ENCODE measurements at places on chromosomes 12 and 14. TPM values are rescaled to one million over a fixed set of nuclear protein-coding genes. Genes with fewer than 3 reads are reported as not detected.

- no peak for DNase-seq
Observed at GRCh38 chr14:53715193-53715721, 241.4 kb downstream of the BMP4 start.

DNA sequence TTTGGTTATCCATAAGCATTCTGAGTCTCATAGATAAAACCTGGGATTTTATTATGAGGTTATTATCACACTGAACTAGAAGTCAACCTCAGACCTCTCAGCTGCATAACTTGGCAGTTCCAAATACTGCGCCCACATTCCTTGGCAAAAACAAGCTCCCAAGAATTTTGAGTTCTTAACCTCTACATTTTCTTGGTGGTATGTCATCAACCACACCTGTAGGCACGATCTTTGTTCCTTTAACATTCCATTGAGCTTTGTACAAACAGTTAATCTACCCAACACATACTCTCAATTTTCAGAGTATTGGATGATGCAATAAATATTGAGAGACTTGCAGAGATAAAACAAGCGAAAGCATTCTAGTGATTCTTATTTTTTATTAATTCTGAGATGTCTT, 371.8 kb upstream of the PRICKLE1 start:
- no peak for DNase-seq

GRCh38 chr14:95741038-95741490, 27.1 kb upstream of the TCL1A start:
- DNase-seq, result no peak

GRCh38 chr12:49020441-49020840, 1.9 kb upstream of the PRKAG1 start:
- DNase-seq, result peak; percentile 69

GRCh38 chr12:18546399-18546798, 191.4 kb downstream of the PLCZ1 start:
- no peak for DNase-seq

GRCh38 chr12:75205558-75205957, 4.1 kb downstream of the KCNC2 start:
- DNase-seq, result no peak

DNA sequence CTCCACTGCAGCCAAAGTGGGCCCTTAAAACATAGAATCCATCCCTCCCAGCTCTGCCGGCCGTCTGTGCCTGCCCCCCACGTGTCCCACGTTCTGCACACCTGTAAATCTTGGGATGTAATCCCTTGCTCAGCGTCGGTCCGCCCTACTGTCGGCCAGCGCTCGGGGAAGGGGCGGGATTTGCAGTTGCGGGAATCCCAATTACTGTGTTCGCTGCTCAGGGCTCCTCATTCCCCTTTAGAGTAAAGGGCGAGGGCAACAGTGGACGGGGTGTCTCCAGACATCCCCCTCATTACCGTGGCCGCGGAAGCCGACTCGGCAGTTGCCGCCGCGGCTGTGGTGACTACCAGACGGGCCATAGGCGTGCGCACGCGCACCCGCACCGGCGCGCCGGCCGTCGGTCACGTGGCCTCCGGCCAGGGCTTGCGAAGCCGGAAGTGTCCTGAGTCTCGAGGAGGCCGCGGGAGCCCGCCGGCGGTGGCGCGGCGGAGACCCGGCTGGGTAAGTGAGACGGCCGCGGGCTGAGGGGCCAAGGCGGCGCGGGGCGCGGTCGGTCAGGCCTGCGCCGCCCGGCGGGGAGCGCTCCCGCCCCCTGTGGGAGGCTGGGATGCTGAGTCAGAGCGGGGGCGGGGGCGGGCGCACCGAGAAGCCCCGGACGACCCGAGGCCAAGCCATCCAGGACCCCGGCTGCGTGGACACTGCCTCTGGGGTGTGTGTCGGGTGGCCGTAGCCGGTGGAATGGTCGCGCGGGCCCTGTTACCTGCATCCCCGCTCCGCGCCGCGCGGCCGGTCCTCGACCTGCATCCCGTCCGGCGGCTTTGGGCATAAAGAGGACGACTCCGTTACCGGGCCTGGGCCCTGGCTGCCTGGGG, at the start of gene TBK1:
TSS of gene TBK1 (plus strand) at position 434 of the 872 bp plus-strand sequence. CDS start 3,751 bp downstream, outside the sequence.
- DNase-seq, result peak; percentile 94

DNA sequence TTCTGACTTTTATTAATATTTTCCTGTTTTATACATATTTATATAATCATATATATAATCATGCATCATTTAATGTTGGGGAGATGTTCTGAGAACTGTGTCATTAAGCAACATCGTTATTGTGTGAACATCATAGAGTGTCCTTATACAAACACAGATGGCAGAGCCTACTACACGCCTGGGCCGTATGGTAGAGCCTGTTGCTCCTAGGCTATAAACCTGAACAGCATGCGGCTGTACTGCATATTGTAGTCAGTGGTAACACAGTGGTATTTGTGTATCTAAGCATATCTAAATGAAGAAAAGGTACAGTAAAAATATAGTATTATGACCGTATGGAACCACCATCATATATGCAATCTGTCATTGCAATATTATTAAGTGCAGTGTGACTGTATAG, 44.7 kb upstream of the BCL7A start:
- no peak for DNase-seq

DNA sequence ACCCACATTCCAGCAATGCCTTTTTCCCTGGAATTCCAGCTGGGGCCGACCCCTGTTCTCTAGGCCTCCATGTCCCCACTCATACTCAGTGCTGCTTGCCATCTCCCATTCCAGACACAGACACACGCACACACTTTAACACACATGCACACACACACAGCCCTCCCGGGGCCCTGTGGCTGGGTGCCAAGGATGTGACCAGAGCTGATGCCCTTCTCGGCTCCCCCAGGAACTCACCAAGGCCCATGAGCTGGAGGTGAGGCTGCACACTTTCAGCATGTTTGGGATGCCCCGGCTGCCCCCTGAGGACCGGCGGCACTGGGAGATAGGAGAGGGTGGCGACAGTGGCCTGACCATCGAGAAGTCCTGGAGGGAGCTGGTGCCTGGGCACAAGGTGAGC, 4.3 kb downstream of the PLEKHG6 start:
- no peak for DNase-seq

The AGAP2 gene
- total RNA-seq, result 0.35 TPM

The GPX2 gene
- total RNA-seq, result 0.63 TPM

The FITM1 gene
- not detected for total RNA-seq

The RFX4 gene
- total RNA-seq, result 0.83 TPM
